ENCODE measurements at places on chromosomes 1 and 21.

DNA sequence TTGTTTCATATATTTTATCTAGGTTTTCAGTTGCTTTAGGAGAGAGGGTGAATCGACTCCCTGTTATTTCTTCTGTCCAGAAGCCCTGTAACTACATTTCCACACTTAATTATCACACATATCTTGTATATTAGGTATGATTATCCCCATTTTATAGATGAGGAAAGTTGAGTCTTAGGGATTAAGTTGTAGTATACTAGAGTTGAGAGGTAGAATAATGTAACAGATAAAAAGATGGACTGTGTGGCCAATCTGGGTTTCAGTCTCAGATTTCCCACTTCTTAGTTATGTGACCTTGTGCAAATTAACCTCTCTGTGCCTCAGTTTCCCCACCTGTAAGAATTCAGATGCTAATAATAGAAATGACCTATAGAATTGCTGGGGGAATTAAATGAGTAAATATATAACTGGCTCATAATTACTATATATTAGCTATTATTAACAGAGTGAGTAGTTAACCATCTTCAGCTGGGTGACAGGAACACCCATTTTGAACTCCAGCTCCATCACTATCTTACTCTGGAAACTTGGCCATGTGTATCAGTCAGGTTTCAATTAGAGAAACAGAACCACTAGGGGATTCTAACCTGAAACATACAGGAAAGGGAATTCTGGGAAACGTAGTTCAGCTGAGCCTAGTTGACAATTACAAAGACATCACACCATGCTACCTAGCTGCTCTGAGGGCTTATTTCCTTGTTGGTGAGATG lies 20.4 kb upstream of the FOXO6 start:
- no peak for DNase-seq

DNA sequence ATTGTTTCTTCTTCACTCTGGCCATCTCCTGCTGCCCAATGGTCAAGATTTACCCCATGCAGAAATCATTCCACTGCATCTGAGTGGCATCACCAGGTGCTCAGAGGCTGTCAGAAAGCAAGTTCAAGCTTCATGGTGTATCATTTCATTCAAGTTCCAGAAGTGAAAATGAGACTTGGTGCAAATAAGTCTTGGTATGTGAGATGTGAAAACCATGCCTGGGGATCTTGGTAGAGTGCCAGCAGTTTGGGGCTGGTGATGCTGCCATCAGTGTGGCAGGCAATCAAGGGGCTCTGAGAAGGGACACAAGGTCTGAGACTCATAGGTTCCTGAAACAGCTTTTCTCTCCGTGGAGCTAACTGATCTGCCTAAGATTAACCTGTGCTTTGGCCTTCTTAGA lies 52.0 kb downstream of the CD2 start:
- no peak for DNase-seq

DNA sequence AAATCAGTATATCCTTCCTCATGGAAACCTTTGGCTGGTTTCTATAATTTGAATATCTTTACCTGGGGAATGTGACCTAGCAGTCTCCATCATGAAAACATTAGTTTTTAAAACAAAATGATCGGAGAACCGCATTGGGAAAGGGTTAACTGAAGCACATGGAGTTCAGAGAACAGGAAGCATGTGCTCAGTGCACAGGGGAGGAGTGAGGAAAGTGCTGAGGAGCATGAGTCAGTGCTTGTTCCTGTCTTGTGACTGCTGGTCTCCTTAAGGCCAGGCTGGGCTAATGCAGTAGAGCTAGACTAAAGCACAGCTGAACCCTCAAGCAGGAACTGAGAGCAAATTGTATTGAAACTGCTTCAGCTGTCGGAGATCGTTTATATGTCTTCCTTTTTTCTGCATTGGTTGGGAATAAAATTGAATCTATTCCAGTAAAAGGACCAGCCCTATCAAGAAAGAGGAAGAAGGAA lies 5.8 kb downstream of the IFI16 start:
- DNase-seq = no peak

- no peak for DNase-seq
Observed at GRCh38 chr21:35404247-35404646, 355.1 kb upstream of the RUNX1 start.

DNA sequence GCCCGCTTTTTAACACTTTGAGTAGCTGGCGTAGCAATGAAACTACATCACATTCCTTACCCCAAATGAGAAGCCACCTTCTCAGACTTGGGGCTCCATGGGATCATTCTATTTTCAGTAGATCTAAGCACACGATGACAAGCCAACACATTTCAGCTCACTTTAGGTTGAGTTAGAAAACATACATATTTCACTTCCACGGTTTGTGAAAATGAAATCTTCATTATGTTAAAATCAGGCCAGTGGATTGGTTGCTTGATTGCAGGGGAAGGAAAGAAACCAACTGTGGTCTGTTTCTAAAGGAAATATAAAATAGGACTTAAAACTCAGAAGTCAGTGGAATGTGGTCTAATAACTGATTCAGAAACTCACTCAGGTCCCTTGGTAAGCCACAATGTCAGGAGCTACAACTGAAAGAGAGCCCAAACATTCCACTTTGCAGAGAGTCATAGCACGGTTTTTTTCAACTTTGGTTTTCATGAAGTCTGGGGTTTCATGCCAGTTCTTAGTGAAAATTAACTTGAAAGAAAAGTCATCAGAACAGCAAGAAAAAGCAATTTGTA lies 82.3 kb upstream of the TIAM1 start:
- DNase-seq = no peak

DNA sequence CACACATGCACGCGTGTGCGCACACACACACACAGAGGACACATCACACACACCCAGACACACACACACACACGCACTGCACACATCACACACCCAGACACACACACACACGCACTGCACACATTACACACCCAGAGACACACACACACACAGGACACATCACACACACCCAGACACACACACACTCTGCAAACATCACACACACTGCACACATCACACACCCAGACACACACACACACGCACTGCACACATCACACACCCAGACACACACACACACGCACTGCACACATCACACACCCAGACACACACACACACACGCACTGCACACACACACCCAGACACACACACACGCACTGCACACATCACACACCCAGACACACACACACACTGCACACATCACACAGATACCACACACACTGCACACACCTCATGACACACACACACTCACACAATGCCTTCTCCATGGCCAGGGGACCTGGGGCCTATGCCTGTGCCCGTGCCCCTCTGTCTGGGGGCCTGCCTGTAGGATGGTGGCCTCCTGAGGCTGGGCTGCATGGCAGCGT lies 24.4 kb downstream of the CRYAA start:
- DNase-seq = no peak

DNA sequence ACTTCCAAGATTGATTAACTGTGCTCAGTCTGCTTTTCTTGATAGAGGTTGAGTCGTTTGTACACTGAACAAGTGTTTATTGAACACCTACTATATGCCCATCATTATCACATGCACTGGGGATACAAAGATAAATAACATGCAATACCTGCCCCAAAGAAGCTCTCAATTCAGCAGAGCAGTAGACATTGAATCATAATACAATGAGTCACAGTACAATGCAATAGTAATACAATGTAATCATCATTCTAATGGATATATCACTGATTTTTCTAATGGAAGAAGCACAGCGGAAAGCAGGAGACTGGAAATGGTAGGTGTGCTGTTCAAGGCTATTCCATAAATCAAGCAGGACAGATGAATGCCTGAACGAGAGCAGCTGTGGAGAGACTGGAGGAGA lies 3.7 kb upstream of the SEC16B start:
- no peak for DNase-seq

- no peak for DNase-seq
Observed at GRCh38 chr1:213123087-213123486, 72.0 kb downstream of the RPS6KC1 start.

DNA sequence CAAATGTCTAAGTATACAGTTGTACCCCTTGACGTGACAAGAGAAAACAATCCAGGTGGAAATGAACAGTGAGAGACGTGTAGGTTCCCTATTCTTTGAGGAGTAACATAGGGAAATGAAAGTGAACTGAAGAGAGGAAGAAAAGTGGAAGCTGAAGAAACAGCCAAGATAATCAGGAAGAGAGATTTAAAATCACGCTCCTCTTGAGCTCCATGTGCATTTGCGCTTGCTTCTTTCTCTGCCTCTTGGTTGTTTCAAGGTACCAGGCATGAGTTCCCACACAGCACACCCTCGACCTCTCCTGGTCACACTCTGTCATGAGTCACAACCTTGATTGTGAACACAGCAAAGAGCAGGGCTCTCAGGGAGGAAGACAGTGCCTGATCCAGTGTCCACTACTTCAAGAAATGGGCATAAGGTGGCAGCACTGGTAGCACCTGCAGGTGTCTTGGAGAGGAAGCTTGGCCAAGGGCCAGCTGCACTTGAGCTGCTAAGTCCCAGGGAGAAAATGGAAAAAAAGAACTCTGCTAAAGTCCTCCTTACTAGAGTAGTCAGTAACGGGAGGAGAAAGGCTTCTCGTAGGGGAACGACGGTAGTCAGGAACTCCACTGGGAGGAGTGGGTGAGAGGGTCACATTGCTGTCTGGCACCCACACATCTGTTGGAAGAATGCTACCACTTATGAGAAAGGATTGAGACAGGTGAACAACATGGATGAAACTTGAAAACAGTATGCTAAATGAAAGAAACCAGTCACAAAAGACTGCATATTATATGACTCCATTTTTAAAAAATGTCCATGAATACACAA lies 18.3 kb upstream of the ARID1A start:
- peak; percentile 57 for DNase-seq

GRCh38 chr1:165787741-165788140 lies 19.1 kb upstream of the TMCO1 start:
- no peak for DNase-seq

DNA sequence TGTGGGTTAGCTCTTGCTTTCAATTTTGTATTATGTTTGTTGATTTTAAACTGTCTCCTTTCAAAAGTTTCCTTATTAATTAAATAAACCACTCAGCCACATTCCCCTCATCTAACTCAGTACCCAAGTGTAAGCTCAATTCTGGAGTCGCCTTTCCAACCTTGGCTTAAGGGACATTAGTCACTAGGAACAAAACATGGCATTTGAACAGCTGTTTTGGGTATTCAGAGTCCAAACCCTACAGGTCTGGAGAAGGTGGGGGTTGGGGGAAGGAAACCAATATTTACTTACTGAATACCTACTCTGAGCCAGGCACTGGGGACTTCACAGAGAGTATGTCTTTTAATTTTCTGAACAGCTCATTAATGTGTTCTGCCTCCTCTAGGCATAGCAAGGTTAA lies 117.2 kb upstream of the JUN start:
- no peak for DNase-seq

DNA sequence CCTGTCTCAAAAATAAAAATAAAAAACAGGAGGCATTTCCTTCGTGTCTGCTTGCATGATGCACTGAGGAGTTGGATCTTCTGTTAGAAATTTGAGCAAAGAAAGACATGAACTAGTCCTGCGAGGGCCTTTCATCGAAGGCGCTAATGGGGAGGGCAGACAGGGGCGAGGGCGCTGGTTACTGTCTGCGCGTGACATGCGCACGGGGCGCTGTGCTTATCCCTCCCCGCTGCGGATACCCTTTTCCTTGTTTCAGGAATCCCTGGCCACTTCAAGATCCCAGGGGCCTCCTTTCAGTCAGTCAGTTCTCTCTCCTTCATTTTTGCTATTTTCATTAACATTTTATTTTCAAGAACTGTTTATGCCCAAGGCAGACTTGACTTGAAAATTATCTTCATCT lies 545.8 kb downstream of the KIF26B start:
- DNase-seq = no peak

GRCh38 chr1:22753481-22753971 lies 42.9 kb downstream of the EPHB2 start:
- no peak for DNase-seq

DNA sequence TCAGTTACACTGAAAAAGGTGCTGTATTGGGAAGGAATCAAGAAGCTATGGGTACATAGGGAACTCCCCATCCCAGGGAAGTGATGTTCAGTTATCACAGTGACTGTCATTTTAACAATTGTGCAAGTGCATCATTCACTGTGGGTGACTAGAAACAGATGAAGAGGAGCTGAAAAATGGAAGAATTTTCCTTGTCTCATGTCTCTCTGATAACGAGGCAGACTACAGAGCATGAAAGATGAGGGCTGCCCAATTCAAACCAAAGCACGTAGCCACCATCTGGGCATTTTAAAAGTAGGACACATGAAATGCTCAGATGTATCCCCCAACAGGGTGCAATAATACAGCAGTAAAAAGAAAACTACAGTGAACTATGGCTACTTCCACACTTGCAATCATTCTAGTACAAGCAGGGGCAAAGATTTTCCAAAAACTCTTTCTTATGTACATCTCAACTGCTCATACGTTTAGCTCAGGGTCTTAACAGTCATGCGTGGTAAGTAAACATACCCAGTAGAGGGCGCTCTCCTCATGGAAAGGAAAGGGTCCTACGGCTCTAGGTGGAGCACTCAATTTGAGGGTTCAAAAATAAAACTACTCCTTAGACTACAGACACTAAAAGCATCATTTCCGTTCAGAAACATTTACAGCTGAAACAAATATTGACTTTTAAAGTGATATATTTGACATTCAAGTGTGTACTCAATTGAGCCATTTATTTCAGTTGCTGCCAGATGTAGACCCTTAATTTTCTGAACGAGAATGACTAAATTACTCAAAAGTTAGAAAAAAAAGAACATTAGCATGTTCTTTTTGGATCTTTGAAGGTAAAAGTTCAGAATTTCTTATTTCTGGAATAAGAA lies 143.2 kb downstream of the KCTD3 start:
- DNase-seq = peak; percentile 36

GRCh38 chr1:184388971-184389370 lies 2.1 kb downstream of the C1orf21 start:
- DNase-seq = no peak

- no peak for DNase-seq
Observed at GRCh38 chr1:18341291-18342069, 139.2 kb upstream of the KLHDC7A start.

GRCh38 chr1:237179503-237179902 lies 137.5 kb downstream of the RYR2 start:
- DNase-seq = no peak

DNA sequence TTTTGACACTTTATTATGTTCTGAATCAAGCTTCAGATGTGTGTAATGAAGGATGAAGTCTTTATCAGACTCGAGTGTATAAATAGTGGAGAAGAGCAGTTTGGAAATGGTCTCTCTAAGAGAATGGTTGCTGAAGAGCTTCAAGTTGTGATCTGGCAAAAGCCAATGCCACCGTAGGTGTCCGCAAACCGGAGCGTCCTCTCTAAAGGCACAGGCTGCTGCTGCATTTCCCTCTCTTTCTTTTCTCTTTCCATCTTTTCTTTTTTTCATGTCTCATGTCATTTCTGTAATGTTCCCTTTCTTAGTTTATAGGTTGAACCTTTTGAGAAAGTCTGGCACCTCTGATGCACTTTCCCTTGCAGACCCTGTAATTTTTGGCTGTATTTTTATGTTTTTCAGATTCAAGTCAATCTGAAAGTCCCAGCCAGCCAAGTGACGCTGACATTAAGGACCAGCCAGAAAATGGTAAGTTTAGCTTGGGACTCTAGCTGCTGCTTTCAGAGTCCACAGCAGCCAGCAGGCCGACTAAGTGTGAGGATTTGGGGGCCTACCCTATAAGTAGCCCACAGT lies 194.8 kb downstream of the NFIA start:
- DNase-seq = no peak
